ENCODE measurements at places on chromosomes 16 and 17. TPM values are rescaled to one million over a fixed set of nuclear protein-coding genes. Genes with fewer than 3 reads are reported as not detected.

C17orf50 gene
- not detected for total RNA-seq

CES3 gene
- not detected for total RNA-seq

TMEM97 gene
- 24.0 TPM for total RNA-seq

STH gene
- total RNA-seq, result not detected

GJC1 gene
- 2.4 TPM for total RNA-seq

PRSS22 gene
- total RNA-seq, result 4.8 TPM
